Ureter (tissue), 1 donor: ENCODE measurements at places on chromosomes 12 and 14.

- no peak for DNase-seq
Observed at GRCh38 chr12:52437508-52437907, 3.3 kb upstream of the KRT75 start.

- DNase-seq: no peak
Observed at GRCh38 chr14:93375673-93376156, 28.7 kb downstream of the COX8C start.

- DNase-seq: no peak
Observed at GRCh38 chr12:367972-368371, 21.1 kb downstream of the KDM5A start.

DNA sequence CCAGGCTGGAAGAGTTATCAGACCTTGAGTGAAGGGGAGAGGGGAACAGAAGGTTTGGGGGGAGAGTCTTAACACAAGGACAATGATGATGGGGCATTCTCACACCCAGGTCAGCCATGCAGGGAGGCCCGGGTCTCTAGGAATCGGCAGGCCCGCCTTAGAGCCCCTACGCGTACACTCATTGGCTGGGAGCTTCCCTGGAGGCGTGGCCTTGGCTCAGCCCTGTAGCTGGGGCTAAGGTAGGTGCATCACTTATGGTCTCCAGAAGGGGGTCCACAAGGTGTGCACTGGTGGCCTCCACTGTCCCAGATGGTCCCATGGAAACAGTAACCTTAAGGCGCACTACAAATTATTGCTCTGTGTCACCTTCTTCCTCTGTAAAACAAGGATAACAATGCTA is 660.1 kb downstream of the MED13L start:
- DNase-seq: no peak

GRCh38 chr12:124913474-124914391 is 717 bp downstream of the UBC start:
- peak; percentile 94 for DNase-seq

DNA sequence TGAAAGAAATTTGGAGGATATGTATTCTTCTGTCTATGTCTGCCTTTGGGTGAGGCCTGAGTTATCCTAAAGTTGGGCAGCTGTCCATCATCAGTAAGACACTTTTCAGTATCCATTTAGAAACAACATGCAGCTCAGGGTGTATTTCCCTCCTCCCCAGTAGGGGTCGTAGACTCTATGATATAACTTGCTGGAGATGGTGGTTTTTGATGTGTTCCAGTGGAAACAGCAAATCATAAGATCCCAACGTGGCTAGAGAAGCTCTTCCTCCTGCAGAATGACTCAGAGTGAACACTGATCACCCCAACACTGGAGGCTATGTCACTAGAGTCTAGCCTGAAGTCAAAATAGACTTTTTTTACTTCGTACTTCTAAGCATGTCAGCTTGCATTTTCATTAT is 331.6 kb upstream of the STXBP6 start:
- no peak for DNase-seq

DNA sequence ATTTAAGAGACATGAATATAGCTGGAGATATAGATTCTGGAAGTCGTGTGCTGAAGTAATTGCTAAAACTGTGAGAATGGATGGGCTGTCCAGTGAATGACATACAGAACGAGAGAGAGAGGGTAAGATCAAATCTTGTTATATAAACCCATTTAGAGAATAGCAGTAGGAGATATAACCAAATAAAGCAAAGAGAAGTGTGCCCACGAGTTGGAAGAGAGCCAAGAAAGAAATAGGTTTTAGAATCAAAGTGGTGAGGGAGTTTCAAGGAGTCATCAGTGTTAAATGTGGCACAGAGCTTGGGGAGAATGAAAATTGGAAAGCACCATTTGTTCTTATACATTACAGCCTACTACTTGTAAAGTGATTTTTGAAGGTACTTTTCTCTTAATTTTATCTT is 19.2 kb downstream of the TOGARAM1 start:
- no peak for DNase-seq

DNA sequence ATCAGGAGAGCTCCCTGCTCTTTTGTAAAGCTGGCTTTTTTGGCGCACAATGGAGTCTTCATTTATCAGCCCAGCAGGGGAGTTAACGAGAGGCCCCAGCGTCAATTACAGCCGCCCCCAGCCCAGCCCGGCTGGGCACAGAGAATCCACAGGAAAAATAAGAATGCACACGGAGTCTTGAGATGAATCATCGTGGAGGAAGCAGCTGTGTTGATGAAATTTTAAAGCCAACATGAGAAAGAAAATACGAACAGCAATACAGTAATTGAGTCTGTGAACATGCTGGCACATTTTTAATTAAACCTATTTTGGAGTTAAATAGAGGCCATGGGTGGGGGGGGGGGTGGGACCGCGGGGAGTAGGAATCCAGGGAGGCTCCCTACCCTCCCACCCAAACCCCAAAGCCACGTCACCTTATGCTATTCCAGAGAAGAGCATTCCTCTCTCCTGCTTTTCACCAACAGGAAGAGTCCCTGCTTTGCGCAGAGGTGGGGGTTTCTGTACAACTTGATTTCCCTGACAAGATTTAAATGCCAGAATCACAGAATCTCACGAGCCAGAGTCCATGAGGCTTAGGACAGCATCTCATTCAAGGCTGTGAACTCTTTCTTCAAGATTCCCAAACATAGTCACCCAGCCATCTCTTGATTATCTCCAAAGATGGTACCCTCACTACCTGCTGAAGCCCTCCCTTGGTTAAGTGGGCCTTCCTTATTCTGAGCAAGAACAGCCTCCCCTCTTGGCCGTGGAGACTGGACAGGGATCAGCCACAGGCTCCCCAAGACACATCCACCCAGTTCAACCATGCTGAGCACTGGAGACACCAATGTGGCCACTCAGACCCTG is 50.3 kb downstream of the CCNK start:
- no peak for DNase-seq

DNA sequence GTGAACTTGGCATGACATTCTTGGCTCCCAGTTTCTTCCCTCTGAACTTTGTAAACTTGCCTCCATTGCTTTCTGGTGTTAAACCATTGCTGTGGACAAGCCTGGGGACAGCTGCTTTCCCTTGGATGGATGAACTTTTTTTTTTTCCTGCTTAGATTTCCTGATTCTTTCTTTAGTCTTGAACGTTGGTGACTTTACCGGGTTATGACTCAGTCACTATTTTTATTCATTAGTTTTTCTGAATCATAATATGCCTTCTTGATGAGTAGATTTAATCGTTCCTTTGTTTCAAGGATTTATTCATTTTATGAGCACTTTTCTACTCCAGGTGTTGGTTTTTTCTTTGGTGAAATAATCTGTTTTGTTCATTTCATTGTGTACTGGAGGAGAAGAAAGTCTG is 155.0 kb upstream of the RTL1 start:
- no peak for DNase-seq

- no peak for DNase-seq
Observed at GRCh38 chr14:74843653-74844052, 32.3 kb downstream of the PROX2 start.

DNA sequence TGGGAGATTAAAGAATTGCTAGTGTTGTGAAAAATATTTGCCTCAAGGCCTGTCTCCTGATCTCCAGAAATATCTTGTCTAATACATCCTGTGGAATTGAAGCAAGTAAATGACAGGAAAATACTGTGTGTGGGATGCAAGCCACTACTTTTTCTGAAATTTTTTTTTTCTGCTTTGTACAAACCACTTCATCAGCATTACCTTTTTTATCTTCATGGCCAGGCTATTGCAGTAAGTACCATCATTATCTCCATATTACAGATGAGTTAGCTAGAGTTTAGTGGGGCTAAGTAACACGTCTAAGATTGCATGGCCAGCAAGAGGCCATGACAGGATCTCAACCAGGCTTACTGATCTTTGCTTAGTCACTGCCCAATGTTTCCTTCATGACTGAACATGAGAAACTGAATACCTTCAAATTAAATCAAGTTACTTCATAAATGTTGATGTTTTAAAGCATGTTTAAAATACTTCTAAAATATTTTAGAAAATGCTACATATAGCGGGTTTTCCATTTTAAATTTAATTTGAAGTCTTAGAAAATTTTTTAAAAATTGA is 273.7 kb downstream of the SLC6A15 start:
- no peak for DNase-seq

DNA sequence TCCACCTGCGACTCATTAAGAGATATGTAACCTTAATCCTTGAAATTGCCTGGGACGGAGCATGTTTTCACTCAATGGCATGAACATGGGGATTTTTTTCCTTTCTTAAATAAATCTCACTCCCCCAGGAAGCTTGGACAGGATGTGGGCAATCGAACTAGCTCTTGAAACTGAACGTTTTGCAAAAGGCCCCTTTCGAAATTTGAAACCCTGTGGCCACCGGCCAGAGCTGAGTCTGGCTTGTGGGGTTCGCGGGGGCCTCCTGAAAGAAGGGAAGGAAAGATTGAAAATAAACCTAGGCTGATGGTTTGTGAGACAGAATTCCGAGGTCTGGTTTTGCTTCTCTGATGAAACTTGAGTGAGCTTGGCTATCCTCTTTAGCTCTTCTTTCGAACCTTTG is 101.4 kb upstream of the RTL1 start:
- no peak for DNase-seq

DNA sequence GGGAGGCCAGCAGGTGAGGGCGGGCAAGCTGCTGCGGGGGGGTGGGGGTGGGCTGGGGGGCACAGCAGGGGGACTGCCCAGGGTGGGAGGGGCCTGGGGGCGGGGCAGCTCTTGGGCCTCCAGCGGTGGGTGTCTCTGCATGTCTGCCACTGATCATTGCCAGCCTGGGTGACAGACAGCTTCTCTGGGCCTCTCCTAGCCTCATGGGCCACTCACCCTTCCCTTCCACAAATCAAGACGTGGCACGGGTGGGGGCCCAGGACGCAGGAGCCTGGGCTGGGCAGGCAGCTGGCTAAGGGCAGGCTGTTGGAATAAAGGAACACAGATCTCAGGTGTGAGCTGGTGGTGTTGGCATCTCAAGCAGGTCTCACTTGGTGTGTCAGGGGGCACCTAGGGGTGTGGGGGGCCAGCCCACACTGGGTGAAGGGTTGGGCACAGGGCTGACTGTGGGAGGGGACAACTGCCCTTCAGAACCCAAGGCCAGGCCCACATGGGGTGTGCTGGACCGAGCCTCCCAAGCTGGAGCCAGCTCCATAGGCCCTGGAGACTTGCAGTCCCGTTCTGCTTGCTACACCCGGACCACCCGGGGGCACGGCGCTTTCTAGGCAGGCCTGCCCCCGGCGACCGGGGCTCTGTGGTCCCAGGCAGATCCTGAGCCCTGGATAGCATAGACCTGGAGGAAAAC is 3.0 kb downstream of the TEDC1 start:
- DNase-seq: no peak

DNA sequence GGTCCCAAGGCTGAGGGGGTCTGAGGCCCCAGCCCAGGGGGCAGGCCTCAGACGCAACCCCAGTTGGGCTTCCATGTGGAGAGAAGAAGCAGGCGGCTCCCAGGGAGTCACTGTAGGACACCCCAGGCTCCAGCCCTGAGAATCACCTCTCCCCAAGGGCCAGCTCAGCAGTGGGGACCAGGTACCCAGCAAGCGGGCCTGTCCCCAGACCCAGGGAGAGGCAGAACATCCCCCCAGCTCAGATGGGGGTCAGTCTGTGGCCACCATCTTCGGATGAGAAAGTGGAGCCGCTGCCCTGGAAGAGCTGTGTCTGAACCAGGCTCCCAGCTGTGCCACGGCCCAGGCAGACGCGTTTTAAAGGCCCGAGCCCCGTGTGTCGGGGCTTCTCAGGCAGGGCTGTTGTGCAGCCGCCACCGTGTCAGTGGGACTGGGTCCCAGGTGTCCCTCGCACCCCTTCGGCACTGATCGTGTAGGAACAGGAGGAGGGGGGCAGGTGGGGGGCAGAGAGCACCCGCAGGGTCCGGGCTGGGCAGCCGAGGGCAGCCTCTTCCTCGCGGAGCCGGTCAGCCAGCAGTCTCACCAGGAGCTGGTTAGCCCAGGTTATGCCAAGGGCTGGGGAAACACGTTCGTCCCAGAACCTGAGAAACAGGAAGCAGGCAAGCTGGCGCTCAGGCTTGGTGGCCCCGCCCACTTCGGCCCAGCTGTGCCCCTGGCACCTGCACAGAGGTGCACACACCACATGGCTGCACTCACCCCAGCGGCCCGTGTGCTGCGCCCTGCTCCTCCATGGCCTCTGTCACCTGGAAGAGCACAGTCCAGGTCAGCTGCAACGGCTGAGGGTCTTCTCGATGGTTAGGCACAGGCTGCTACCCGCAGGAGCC is 16.6 kb downstream of the XRCC3 start:
- DNase-seq: peak; percentile 87

DNA sequence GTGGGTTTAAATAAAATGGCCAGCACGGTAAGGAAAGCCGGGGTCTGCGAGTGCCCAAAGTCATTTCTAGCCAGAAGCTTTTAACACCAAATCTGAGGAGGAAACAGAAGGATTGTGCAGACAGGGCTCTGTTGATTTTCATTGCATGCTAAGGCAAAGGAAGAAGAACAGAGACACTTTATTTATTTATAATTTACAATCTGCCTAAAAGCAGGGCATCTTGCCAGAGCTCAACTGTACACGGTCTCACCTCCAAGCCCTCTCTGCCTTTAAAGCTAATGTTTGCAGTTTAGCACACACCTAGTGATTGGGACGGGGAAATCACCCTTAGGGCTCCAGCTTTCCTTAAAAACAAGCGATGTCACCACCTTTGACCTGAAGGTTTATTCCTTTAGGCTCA is 4.0 kb downstream of the KCNA5 start:
- no peak for DNase-seq

DNA sequence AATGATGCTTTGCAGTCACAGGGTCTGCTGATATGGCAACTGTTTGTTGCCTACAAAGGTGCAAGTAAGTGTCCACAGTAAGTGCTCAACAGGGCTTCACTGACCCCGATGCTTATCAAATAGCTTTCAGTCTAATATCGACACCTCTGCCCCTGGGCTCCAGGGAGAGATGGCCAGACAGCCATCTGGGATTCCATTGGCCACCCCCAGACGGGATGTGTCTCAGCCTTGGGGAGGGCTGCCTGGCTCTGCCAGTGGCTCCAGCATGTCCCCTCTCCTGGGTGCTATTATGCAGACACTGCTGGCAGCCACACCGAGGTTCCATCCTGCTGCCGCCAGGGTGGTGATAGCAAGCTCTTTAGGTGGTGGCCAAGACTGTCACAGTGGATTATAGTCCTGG is 57.4 kb downstream of the DGLUCY start:
- no peak for DNase-seq

DNA sequence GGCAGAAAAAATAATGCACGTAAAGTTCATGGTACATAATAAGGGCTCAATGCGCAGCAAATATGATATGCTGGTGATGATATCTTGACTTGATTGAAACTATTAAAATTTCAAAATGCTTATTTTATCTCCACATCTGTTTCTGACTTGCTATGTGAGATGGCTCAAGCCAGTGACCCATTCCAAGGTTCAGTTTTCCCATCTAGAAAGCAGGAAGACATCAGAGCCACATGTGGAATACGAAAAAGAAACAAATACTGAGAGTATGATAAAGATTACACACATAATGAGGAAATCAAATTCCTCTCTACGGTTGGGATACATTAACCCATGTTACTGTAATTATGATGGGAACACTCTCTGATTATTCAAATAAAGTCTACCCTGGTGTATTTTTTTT is 24.0 kb upstream of the TSPAN11 start:
- DNase-seq: no peak

GRCh38 chr14:29444805-29445204 is 482.8 kb downstream of the PRKD1 start:
- DNase-seq: no peak

GRCh38 chr12:34016361-34016760 is 5.9 kb upstream of the ALG10 start:
- no peak for DNase-seq

GRCh38 chr12:44775901-44776300 is 100.2 kb downstream of the NELL2 start:
- no peak for DNase-seq
